ENCODE measurements at places on chromosomes 5 and 9.

DNA sequence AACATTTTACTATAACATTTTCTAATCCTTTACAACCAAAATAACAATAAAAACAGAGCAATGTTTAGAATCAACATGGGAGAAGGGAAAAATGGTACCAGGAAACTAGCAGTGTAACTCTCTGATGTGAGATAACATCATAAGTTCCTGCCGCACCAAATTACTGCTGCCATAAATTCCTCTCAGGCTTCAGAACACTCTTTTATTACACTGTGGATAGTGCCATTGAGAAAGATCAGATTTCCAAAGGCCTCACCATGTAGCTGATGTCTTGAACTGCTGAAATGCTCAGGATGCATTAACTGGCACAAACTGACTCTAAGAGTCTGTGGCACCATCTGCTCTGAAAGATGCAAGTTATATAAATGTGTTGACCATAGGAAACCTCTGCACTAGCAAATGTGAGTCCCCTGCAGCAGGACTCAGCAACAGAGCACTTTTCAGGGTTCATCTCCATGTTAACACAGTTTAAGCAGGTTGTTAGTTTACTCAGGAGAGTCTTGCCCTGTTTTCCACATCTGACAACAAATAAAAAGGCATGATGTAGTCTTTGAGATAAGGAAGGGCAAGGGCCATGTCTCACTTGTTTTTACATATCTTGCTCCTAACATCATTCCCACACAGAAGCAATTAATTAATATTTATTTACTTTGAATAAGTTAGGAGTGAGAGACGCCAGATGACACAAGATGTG lies 218.1 kb downstream of the CETN3 start:
- DNase-seq = no peak
- H3K4me1 ChIP-seq = peaks cover 34% of the 10 kb centered on the region
- no peak overlapping the region for H3K4me3 ChIP-seq
- H3K36me3 ChIP-seq = peaks cover 14% of the 10 kb centered on the region
- peak overlapping the region; percentile 95 for H3K27ac ChIP-seq

- no peak overlapping the region for H3K27ac ChIP-seq
- no peaks in the 10 kb centered on the region for H3K36me3 ChIP-seq
- no peak for DNase-seq
- H3K4me1 ChIP-seq = peaks cover 19% of the 10 kb centered on the region
- H3K4me3 ChIP-seq = no peak overlapping the region
These were observed 279.2 kb upstream of the ZNF462 start for GRCh38 chr9:106583751-106584150.

GRCh38 chr5:139387611-139388197 lies 2.0 kb downstream of the MZB1 start:
- no peak overlapping the region for H3K4me3 ChIP-seq
- peaks cover 16% of the 10 kb centered on the region for H3K27me3 ChIP-seq
- H3K36me3 ChIP-seq = no peaks in the 10 kb centered on the region
- H3K27ac ChIP-seq = no peak overlapping the region
- no peak for DNase-seq

- H3K27ac ChIP-seq = no peak overlapping the region
- no peak overlapping the region for H3K4me3 ChIP-seq
- DNase-seq = no peak
These were observed 102.1 kb downstream of the PAM start for GRCh38 chr5:102857076-102857818.

DNA sequence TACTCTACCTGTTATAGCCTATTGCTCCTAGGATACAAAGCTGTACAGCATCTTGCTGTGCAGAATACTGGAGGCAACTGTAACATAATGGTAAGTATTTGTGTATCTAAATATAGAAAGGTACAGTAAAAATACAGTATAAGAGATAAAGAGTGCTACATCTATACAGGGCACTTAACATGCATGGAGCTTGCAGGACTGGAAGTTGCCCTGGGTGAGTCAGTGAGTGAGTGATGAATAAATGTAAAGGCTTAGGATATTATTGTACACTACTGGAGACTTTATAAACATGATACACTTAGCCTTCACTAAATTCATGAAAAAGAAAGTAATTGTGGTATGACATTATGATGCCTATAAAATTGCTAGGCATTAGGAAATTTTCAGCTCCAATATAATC lies 65.5 kb upstream of the OSMR start:
- H3K4me3 ChIP-seq = no peak overlapping the region
- H3K27me3 ChIP-seq = no peaks in the 10 kb centered on the region
- peaks cover 28% of the 10 kb centered on the region for H3K4me1 ChIP-seq

- no peak overlapping the region for H3K27ac ChIP-seq
- H3K4me3 ChIP-seq = no peak overlapping the region
- H3K4me1 ChIP-seq = peaks cover 13% of the 10 kb centered on the region
- DNase-seq = no peak
- H3K36me3 ChIP-seq = no peaks in the 10 kb centered on the region
- peaks cover 9% of the 10 kb centered on the region for H3K27me3 ChIP-seq
These were observed 180.6 kb downstream of the SNCAIP start for GRCh38 chr5:122492675-122493074.

GRCh38 chr9:11686733-11687132 lies 1006.5 kb upstream of the TYRP1 start:
- H3K4me3 ChIP-seq = no peak overlapping the region
- peaks cover 2% of the 10 kb centered on the region for H3K27me3 ChIP-seq
- no peak for DNase-seq
- no peak overlapping the region for H3K27ac ChIP-seq
- peaks cover 5% of the 10 kb centered on the region for H3K4me1 ChIP-seq

DNA sequence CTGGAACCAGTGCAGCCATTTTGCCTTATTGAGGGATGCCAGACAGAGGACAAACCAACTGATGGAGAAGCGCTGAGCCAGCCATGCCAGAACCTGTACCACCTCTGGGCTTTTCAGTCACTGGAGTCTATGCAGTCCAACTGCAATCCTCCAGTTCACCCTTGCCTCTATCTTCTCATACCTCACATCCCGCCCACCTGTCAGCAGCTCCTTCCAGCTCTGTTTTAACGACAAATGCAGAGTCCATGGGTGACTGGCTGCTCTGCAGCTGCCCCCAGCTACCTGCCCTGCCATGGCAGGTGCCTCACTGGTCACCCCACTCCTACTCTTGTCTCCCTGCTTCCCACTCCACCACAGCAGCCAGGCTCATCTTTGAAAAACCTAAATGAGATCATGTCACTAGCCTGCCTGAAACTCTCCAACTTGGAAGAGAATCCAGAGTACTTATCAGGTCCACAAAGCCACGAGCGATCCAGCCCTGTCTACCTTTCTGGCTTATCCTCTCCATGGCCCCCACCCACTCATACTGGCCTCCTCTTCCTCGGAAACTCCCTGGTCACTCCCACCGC lies 14.0 kb upstream of the ACSL6 start:
- H3K27ac ChIP-seq = no peak overlapping the region
- no peaks in the 10 kb centered on the region for H3K4me1 ChIP-seq
- no peak for DNase-seq
- no peaks in the 10 kb centered on the region for H3K36me3 ChIP-seq
- H3K27me3 ChIP-seq = peaks cover 39% of the 10 kb centered on the region

GRCh38 chr5:110377361-110377760 lies 349.1 kb downstream of the TMEM232 start:
- no peaks in the 10 kb centered on the region for H3K36me3 ChIP-seq
- H3K27me3 ChIP-seq = no peaks in the 10 kb centered on the region
- no peak overlapping the region for H3K4me3 ChIP-seq
- no peak for DNase-seq

DNA sequence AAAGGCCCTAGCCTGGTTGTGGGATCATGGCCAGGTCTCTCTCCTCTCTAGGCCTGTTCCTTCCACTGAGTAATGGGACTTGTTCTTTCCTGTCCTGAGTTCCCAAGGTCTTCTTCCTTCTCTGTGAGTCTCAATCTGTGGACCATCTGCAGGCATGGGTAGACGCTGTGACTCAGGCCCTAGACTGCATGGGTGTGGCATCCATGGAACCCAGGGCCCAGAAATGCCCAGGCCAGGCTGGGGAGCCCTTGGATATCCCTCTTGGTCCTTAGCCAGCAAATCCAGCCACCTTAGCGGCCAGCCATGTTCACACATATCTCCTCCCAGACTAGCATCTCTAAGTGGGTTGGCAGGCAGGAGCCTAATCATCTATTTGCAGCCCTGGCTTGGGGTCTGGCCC lies 2.3 kb upstream of the ACSL6 start:
- peaks cover 9% of the 10 kb centered on the region for H3K4me1 ChIP-seq
- DNase-seq = no peak
- no peak overlapping the region for H3K4me3 ChIP-seq
- H3K36me3 ChIP-seq = no peaks in the 10 kb centered on the region
- H3K27me3 ChIP-seq = peaks cover 96% of the 10 kb centered on the region

DNA sequence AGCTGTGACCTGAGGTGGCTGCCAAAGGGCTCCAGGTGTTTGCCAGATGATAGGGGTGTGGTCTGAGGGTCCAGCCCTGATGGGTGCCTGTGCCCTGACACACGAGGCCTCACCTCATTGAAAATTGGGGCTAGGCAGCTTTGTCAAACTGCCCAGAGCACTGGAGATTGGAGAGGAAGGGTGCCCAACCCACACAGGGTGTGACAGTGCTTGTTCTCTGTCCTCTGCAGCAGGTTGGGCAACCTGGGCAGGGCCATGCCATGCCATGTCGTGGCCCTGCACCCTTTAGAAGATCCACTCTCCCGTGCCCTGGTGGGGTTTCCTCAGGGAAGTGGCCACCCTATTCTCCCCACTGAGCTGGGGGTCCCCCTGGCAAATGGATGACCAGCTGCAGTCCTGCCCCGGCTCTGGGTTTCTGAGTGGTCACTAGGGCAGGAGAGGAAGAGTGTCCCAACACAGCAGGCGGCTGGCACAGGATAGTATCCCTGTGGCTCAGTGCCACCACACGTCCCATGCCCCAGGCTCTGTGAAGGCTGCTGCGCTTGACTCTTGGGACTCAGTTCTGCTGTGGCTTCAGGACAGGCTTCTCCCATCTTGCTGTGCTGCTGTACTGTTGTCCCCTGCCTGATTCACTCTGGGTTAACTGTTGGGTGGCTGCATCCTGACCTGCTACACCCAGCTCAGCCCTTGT lies 100.8 kb upstream of the PITX1 start:
- DNase-seq = no peak
- no peaks in the 10 kb centered on the region for H3K36me3 ChIP-seq
- peaks cover 24% of the 10 kb centered on the region for H3K27me3 ChIP-seq

DNA sequence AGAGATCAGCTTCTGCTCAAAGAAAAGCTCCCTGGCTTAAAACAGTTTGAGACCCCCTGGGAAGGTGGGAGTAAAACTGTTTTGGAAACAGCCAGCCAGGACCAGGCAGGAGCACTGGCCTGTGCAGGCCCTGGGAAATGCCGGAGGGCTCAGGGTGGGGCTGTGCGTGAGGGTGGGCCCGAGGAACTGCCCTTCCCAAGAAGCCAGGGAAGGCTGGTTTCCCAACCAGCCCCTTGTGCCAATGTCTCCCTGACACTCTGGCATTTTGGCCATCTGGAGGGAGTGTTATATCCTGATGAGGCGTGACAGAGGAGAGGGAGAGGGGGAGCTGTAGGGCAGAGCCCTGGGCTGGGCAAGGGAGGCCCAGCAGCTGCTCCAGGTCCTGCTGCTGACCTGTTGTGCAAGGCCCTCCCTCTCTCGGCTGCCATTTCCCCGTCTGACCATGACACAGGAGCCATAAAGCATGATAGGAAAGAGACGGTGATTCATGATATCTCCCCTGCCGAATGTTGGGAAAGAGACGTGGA lies 16.1 kb downstream of the OLFML2A start:
- H3K36me3 ChIP-seq = no peaks in the 10 kb centered on the region
- no peak for DNase-seq
- peaks cover 5% of the 10 kb centered on the region for H3K27me3 ChIP-seq
- peaks cover 40% of the 10 kb centered on the region for H3K4me1 ChIP-seq
- no peak overlapping the region for H3K4me3 ChIP-seq

DNA sequence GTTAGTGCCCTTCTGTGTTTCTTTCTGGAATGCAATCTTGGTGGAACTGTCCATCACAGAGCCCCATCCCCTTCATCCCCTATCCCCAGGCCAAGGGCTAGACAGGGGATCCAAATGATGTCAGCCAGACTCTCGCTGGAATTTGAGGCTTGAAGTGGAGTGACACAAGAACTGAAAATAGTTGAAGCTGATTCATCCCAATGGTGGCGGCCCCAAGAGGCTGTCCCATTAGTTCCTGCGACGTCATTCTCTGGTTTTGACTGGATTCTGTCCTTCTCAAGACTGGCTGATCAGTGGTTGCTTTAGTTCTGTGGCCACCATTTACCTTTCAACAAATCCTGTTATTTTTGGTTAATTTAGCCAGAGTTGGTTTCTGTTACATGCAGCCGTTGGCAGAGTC lies 59.9 kb downstream of the SUB1 start:
- no peaks in the 10 kb centered on the region for H3K36me3 ChIP-seq
- no peaks in the 10 kb centered on the region for H3K4me1 ChIP-seq
- peaks cover 3% of the 10 kb centered on the region for H3K27me3 ChIP-seq
- no peak for DNase-seq
- H3K27ac ChIP-seq = no peak overlapping the region
- H3K4me3 ChIP-seq = no peak overlapping the region

DNA sequence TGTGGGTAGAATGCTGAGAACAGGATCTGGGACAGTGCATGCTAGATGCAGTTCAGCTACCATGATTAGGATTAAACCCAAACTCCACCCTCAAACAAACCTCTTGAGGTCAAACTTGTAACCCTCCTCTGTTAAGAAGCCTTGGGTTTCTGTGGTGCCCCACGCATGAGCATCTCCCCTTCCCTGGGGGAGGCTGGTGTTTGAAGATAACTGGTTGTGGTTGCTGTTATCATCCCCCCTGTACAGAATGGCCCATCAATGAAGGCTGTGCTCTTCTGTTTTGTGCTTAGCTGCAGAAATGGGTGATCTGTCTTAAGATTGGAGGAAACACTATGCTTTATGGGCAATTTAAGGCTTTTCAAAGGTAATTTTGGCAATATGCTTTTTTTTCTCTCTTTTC lies 4.4 kb upstream of the DAB2IP start:
- H3K4me1 ChIP-seq = peaks cover 89% of the 10 kb centered on the region
- H3K4me3 ChIP-seq = peak overlapping the region; percentile 14
- H3K27me3 ChIP-seq = no peaks in the 10 kb centered on the region
- DNase-seq = no peak

DNA sequence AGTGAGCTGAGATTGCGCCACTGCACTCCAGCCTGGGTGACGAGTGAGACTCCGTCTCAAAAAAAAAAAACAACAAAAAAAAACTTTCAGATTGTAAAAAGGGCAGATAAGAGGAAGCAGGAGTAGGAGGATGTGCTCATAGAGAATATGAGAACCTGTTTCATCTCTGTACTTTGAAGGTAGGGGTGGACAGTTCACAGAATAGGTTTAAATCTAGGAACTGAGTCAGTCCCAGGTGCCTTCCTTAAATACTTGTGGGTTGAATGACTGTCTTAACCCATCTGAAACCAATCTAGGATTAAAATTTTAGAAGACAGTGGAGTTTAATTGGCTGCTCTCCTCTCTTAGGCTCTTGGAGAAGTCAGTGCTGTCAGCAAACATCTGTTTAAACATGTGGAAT lies 12.4 kb downstream of the POLK start:
- peaks cover 53% of the 10 kb centered on the region for H3K36me3 ChIP-seq
- DNase-seq = no peak
- H3K4me1 ChIP-seq = peaks cover 3% of the 10 kb centered on the region
- H3K4me3 ChIP-seq = no peak overlapping the region

All from nephron progenitor cell (in vitro differentiated cells).